ENCODE measurements at places on chromosomes 6 and 20.

- no peak overlapping the region for H3K4me3 ChIP-seq
- H3K27ac ChIP-seq: no peak overlapping the region
- H3K36me3 ChIP-seq: no peaks in the 10 kb centered on the region
- H3K27me3 ChIP-seq: no peaks in the 10 kb centered on the region
Measured at GRCh38 chr6:102114402-102114801, 720.9 kb downstream of the GRIK2 start.

DNA sequence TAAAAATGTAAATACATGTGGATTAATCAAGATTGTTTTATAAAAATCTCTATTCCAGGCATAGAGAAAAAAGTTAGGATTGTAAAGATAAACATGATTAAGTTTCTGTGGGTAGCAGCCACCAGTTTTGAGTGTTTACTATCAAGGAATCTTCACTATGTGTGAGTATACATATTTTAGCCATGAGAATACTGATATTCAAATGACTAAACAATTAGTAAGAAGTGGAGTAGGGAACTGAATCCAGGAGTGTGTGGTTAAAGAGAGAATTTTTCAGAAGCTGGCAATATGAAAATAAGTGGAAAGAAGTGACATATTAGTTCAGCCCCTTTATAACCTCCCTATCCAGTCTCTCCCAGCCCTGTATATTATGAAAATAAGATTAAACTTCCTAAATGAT, 10.3 kb downstream of the ELOVL2 start:
- no peaks in the 10 kb centered on the region for H3K36me3 ChIP-seq
- H3K4me1 ChIP-seq: no peaks in the 10 kb centered on the region
- no peak overlapping the region for H3K4me3 ChIP-seq

DNA sequence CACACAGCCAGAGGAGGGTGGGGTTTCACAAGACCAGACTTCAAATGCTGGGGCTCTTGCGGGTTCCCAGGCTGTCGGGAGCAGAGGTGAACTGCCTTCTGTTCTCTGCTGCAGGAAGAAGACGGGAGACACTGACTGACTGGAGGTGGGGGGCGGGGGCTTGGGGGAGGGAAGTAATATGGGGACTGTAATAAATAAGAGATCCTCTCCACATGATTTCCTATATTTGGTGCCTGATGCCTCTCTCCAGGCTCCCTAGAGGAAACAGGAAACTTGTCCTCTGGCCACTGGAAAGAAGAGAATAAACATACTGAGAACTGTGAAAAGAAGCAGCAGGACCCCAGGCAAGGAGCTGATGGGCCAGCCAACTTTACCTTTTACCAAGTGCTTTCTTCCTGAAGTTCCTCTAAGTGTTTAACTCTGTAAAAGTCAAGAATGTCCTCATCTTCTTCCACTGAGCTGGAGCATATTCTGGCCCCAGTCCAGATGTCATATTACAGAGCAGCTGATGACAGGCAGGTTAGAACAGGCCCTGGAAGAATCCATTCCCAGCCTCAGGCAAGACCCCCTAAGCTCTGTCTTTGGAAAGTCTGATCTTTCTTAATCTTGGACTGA, 33.2 kb upstream of the ADGRF5 start:
- H3K4me3 ChIP-seq: no peak overlapping the region
- H3K4me1 ChIP-seq: no peaks in the 10 kb centered on the region
- H3K27ac ChIP-seq: no peak overlapping the region
- no peak for DNase-seq
- H3K27me3 ChIP-seq: peaks cover 25% of the 10 kb centered on the region

DNA sequence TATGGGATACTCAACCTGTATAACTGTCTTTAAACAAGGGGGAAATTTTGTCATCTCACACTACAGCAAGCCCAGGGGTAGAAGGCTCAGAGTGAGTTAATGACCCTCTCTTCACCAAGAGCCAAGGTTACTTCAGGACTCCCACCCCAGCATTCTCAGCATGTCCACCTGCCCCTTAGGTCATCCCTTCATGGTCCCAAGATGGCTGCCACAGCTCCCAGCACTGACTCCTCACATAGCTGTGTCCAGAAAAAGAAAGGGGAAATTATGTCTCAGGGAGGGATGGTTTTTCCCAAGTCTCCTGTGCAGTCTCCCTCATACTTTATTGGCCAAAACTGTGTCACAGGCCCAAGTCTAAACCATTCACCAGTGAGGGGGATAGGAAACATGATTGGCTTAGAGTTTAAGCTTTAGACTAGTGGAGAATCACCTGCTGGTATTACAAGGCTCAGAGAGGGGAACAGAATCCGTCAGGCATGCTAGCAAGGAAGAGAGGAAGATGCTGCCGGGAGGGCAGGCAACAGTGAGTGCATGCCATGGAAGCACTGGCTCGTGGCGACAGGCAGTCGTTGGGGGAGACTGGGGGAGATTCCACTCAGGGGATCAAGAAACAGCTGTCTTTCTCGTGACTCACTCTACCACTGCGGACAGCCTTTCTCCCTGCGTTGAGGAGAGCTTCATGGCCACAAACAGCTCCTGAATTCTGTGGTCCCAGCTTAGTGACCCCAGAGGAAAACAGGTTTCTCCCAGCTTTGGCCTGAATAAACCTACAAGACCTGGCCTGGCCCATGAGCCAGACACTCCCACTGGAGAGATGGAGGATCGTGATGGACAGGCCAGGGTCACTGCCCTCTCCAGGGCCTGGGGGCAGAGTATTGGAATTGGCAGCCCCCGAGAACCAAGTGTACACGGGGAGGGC, 37.2 kb downstream of the HM13 start:
- no peak overlapping the region for H3K27ac ChIP-seq
- peaks cover 16% of the 10 kb centered on the region for H3K36me3 ChIP-seq
- H3K4me3 ChIP-seq: no peak overlapping the region
- no peaks in the 10 kb centered on the region for H3K27me3 ChIP-seq
- DNase-seq: no peak

GRCh38 chr6:125867483-125867942, 76.8 kb downstream of the NCOA7 start:
- H3K27me3 ChIP-seq: no peaks in the 10 kb centered on the region
- H3K27ac ChIP-seq: no peak overlapping the region
- DNase-seq: no peak
- peaks cover 22% of the 10 kb centered on the region for H3K4me1 ChIP-seq

DNA sequence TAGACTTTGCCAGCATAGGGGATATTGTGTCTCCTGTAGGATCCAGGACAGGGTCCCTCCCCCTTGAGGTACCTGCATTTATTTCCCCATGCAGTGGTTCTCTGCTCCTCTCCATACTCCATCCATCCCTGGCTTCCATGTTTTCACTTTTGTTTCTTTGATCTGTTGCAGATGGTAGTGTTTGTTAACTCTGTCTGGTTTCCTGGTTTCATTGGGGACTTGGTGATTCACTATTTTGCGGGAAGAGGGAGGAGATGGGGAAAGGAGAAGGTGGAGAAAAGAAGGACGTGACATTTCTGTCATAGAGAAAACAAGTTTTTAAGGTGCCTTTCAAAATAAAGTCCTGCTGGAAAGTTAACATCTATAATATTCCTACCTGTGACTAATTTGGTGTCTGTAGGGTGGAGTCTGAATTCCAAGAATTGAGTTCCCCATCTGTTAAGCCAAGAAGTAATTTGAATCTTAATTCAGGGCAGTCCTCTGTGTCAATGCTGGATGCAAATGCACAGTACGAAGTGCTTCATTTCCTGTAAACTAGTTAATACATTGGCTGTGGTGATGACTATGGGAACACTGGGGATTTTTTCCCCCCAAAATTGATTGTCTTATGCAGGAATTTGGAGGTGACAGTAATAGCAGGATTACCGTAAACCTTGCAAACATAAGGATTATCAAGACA, 6.9 kb upstream of the RNF144B start:
- H3K27me3 ChIP-seq: peaks cover 22% of the 10 kb centered on the region
- H3K4me1 ChIP-seq: no peaks in the 10 kb centered on the region
- DNase-seq: no peak
- H3K4me3 ChIP-seq: no peak overlapping the region
- H3K27ac ChIP-seq: no peak overlapping the region

GRCh38 chr20:60476045-60476444, 517.8 kb downstream of the CDH26 start:
- no peaks in the 10 kb centered on the region for H3K36me3 ChIP-seq
- no peak for DNase-seq
- no peak overlapping the region for H3K27ac ChIP-seq
- H3K4me1 ChIP-seq: no peaks in the 10 kb centered on the region
- peaks cover 2% of the 10 kb centered on the region for H3K27me3 ChIP-seq

DNA sequence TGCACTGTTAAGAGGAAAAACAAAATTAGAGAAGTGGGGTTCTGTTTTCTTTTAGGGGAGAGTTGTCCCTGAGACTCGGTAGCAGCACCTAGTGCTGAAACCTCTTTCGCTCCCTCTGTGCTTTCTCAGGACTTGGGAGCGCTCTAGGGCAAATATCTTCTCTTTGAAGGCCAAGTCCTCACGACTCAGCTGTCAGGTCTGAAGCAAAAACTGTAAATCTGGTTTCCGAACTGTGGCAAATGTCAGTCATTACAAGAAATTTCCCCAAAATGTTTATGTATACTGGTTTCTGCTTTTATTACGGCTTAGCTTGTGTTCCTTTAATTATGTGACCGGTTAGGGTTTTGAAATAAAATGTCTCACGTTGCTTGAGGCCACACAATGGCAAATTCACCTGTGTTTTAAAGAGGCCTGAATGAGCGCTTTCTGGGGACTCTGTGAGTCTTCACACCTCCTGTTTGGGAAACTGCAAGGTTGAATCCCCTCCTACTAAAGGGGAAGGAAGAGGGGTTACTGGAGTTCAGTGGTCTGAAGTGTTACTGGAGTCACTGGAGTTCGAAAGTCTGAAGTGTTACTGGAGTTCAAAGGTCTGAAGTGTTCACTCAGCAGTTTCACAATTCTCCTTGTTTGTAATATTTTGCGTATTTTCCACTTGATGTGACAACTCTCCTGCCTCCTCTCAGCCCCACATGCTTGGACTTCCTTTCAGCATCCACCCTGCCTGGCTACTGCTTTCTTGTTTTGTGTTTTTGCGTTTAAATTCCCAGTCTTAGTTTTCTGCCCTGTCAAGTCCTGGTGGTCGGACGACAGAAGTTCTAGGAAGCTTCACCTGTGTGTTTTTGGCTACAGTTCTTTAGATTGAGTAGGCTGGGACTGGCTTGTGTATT, 1.6 kb downstream of the SMPDL3A start:
- no peak for DNase-seq
- peaks cover 4% of the 10 kb centered on the region for H3K36me3 ChIP-seq
- H3K27me3 ChIP-seq: peaks cover 29% of the 10 kb centered on the region
- H3K4me3 ChIP-seq: peak overlapping the region; percentile 91
- peak overlapping the region; percentile 40 for H3K27ac ChIP-seq
- peaks cover 15% of the 10 kb centered on the region for H3K4me1 ChIP-seq

DNA sequence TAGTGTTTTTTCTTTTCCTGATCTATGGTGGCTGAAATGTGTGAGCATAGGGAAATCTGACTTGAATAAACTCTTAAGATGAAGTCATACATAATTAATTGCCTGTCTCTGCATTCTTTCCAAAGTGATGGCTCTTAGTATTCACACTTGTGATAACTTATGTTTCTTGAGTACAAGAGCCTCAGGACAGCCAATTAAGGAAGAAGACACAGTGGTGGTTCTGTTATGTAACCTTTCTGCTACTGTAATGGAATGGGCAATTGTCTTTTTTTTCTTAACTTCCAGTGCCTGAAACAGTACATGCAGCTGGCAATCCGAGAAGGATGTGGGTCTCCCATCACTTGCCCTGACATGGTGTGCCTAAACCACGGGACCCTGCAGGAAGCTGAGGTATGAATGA, 40.1 kb downstream of the RNF144B start:
- H3K27me3 ChIP-seq: no peaks in the 10 kb centered on the region
- H3K4me1 ChIP-seq: peaks cover 2% of the 10 kb centered on the region
- no peak overlapping the region for H3K27ac ChIP-seq
- no peaks in the 10 kb centered on the region for H3K36me3 ChIP-seq
- no peak for DNase-seq
- H3K4me3 ChIP-seq: no peak overlapping the region

DNA sequence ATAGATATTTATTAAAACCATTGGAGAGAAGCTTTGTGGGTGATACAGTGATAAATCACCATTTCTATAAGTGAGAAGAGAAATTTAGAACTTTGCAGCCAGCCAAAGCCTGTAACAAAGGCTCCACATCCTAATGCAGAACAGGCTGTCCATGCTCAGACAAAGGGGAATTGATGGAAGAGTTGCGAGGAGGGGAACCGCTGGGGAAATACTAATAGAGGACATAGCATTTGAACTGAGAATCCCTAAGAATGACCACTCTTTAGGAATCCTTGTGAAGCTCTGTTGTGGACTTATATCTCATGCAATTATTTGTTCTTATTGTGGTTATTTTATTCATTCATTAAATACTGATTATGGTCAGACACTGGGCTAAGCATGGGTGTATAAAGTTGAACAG, 167.8 kb downstream of the PHF3 start:
- H3K27me3 ChIP-seq: peaks cover 6% of the 10 kb centered on the region
- H3K4me3 ChIP-seq: no peak overlapping the region
- no peak overlapping the region for H3K27ac ChIP-seq
- no peaks in the 10 kb centered on the region for H3K36me3 ChIP-seq
- peaks cover 4% of the 10 kb centered on the region for H3K4me1 ChIP-seq

GRCh38 chr6:38671885-38672467, 31.0 kb downstream of the GLO1 start:
- H3K4me3 ChIP-seq: peak overlapping the region; percentile 43
- peaks cover 33% of the 10 kb centered on the region for H3K4me1 ChIP-seq
- peak overlapping the region; percentile 42 for H3K27ac ChIP-seq
- no peak for DNase-seq
- H3K27me3 ChIP-seq: no peaks in the 10 kb centered on the region

GRCh38 chr6:127102299-127102698, 16.2 kb upstream of the RSPO3 start:
- no peaks in the 10 kb centered on the region for H3K27me3 ChIP-seq
- no peaks in the 10 kb centered on the region for H3K36me3 ChIP-seq
- H3K4me3 ChIP-seq: no peak overlapping the region

DNA sequence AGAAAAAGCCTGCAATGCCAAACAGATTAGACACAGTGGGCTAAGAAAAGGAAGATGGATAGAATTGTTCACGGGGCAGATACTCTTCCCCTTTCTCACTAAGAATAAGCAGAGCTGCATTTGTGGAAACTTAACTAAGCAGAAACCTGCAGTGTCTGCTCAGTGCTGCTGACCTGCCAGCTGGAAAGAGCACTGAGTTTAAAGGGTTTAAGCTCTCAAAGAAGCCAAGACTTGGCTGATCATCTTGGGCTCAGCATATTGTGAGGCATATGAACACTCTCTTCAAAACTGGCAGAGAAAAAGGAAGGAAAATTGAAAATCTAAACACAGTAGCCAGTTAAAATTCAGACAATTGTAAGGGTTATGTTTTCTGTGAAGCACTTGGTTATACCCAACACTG, 711.1 kb upstream of the EPHA7 start:
- H3K27ac ChIP-seq: no peak overlapping the region
- no peaks in the 10 kb centered on the region for H3K36me3 ChIP-seq
- no peak for DNase-seq
- no peak overlapping the region for H3K4me3 ChIP-seq
- H3K4me1 ChIP-seq: no peaks in the 10 kb centered on the region

GRCh38 chr6:5104667-5105066, 19.5 kb downstream of the PPP1R3G start:
- H3K27ac ChIP-seq: no peak overlapping the region
- no peak for DNase-seq
- H3K27me3 ChIP-seq: no peaks in the 10 kb centered on the region

DNA sequence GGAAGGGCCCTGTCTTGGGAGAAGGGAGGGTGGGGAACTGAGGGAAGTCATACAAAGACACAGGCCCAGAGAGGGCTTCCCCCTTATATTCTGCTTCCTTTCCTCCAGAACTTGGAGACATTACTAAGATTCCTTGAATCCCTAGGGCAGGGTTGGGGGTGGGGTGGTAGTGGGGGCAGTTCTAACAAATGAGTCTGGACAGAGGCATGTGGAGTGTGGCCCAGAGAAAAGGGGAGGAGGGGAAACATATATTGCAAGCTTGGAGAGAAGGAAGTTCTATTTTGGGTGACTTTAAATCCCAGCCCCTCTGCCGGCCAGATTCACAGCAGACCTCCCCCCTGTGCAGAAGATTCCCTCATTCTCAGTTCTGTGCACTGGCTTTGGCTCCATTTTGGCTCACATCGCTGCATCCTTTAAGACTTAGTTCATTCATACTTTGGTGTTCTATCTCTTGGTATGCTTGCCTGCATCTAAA, 43.7 kb downstream of the DAAM2 start:
- no peak for DNase-seq
